Activated effector memory CD4-positive, alpha-beta T cell treated with Interleukin-2 at 50 U/mL for 16 hours (primary cell): ENCODE measurements at places on chromosomes 16 and 17.

- DNase-seq: no peak
Observed at GRCh38 chr17:13587487-13588338, 14.0 kb downstream of the HS3ST3A1 start.

DNA sequence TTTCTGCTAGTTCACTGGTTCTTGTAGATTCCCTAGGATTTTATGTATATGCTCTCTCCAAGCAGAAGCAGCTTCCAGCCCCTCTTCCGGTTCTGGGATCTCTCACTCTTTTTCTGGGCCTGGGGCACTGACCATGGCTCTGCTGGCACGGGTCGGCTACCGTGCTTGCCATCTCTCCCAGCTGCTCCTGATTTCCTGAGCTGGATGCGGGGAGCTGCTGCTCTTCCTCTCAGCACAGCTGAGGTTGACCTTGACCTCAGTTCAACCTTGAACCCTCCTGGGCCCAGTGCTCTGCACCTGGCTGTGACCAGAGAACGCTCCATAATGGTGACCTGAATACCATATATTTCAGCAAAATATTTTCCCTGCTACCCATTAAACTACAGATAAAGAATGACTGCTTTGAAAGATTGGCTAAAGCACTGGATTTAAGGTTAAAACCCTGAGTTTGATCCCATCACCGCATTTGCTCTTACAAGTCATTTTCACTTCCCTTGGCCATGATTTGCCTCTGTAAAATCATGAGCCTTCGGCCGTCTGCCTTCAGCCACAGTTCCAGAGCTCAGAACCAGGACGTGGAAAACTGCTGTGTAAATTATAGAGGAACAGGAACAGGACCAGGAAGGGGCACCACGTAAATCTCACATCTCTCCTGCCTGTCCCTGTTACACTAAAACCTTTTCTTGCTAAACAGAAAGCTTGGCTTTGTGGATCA is 130.8 kb upstream of the CHMP6 start:
- DNase-seq: no peak

GRCh38 chr16:8818504-8819270 is 21.0 kb downstream of the PMM2 start:
- no peak for DNase-seq

GRCh38 chr17:66711881-66712321 is 123.0 kb upstream of the CACNG5 start:
- DNase-seq: no peak

GRCh38 chr17:37546302-37546701 is 56.6 kb downstream of the DUSP14 start:
- no peak for DNase-seq

DNA sequence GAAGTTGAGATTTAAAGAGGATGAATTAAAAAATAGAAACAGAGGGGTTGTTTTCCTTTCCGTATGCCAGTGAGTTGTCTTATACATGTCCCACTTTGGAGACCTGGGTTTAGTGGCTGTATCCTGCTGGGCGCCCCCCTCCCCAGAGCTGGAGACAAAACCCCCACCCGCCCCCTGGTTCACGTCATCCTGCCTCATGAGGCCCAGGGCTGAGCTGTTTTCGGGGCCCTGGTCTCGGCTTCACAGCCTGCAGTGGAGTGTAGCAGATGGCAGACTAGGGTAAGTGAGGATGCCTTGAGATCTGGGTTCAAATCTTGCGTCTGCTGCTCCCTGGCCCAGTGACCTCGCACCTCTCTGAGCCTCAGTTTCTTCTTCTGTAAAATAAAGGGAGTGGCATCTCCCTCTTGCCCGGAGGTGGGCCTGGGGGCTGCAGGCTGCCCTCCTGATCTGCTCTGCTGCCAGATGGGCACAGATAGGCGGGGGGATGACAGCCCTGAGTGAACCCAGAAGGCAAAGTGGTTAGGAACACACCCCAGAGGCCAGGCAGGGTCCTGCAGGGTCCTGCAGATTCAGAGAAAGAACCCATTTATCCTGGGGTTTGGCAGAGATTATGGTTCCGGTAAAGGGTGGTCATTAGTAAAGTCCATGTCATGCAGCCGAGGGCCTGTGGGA is 45.1 kb downstream of the SOCS3 start:
- no peak for DNase-seq

DNA sequence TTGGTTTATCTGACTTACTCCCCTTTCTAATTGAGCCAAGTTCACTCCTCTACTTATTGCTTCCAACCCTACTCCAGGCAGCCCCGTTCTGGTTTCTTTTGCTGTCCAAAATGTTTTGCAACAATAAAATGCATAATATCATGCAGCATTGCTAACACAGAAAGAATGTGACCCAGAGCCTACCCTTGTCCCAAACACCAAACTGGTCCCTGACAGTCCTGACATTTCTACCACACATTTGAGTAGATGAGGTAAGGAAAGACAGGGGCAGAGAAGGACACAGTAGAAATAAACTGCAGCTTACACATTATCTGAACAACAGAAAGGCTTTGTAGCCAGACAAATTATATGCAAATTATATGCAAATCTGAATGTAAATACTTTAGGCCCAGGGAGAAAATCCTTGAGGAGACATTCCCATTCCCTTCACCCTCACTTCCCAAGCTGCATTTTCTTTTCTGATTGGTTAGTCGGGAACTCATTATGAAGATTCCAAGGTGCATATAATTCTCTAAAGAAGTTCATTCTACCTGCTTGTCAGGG is 31.6 kb downstream of the SOX9 start:
- no peak for DNase-seq

GRCh38 chr16:81863630-81864352 is 84.7 kb downstream of the PLCG2 start:
- no peak for DNase-seq
